Activated CD4-positive, alpha-beta memory T cell treated with anti-CD3 and anti-CD28 coated beads, Interleukin-2, amount 10 ng/mL, durations not matched to agents 7 days and 5 days (primary cell): ENCODE measurements at places on chromosomes 7 and 10.

- DNase-seq: no peak
These were observed 174.2 kb upstream of the ZNF32 start for GRCh38 chr10:43822631-43823580.

GRCh38 chr7:106041140-106041717 is 70.9 kb downstream of the SYPL1 start:
- peak; percentile 35 for DNase-seq

DNA sequence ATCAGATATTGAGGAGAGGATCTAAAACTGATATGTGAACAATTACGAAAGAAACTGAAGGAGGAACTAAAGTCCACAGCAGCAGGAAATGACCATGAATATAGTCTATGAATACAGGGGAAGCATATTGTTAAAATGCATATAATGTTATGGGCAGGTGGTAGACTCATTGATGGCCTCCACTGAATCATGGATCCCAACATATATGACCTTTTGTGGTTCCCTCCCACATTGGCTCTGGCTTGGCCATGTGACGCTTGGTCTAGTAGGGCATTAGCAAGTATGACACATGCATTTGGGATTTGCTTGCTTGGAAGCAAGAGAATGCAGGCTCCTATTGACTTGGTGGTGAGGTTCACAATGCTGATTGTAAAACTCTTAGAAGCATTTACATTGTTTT is 55.2 kb upstream of the RAB18 start:
- no peak for DNase-seq

DNA sequence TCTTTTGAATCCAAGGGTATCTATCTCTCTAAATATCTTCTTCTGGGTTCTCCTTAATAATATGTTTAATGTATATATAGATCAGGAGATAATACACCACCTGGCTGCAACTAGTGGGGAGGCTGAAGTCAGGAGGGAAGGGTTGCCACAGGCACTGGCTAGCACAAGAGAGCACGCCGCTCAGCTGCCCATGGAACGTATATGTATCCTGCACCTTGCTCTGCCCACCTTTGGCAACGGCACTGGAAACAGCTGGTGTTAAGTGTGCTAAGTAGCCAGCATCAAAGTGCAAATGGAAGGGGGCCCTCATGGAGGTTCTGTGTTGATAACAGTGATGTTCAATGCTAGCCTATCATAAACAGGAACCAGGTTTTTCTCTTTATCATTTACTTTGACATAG is 49.8 kb upstream of the FAM133B start:
- no peak for DNase-seq

DNA sequence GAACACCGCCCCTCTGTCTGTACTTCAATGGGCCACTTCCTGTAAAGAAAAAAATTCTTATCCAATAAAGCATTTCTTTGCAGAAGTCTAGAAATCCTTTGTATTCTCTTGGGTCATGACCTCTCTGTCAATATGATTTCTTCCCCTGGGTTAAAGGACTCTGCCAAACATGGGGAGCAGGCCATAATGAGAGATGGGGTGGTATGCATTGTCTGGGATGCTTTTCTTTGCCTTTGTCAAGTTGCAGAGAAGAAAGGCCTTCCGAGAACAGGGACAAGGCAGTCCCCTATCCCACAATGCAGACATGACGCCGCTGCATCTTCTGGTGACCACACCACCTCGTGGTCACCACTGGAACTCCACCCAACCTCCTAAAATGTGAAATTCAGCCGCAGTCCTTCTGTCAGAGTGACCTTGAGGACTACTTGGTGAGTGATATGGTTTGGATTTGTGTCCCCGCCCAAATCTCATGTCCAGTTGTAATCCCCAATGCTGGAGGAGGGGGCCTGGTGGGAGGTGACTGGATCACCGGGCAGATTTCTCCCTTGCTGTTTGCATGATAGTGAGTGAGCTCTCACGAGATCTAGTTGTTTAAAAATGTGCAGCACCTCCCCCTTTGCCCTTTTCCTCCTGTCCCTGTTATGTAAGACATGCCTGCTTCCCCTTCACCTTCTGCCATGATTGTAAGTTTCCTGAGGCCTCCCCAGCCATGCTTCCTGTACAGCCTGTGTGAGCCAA is 15.2 kb upstream of the FRMPD2 start:
- DNase-seq: peak; percentile 51

DNA sequence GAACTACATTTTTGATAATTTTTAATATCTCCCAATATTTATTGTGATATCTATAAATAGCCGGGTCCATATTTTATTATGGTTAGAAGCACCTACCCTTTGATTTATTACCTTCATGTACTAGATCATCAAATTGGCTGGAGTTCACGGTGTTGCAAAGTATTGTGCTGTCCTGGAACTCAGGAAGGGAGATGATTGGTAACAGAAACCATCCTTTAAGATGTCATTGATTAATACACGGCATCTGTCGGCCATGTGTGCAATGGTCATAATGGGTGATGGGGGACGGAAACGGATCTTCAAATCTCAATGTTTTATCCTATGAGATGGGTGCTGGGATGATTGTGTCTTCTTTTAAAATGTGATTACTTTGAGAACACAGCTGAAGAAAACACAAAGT is 157.0 kb downstream of the NEBL start:
- no peak for DNase-seq

- DNase-seq: no peak
These were observed 10.4 kb downstream of the TACR2 start for GRCh38 chr10:69406302-69406811.

GRCh38 chr7:112669306-112669705 is 120.9 kb downstream of the TMEM168 start:
- DNase-seq: no peak

GRCh38 chr7:76129366-76129765 is 72.3 kb upstream of the SRRM3 start:
- no peak for DNase-seq
